ENCODE measurements at places on chromosomes 5 and 9.

GRCh38 chr9:85431339-85432102, 310.2 kb downstream of the AGTPBP1 start:
- DNase-seq: no peak

GRCh38 chr9:26904070-26904469, 11.5 kb upstream of the CAAP1 start:
- no peak for DNase-seq

- no peak for DNase-seq
These were observed 8.5 kb downstream of the GIN1 start for GRCh38 chr5:103111468-103111867.

DNA sequence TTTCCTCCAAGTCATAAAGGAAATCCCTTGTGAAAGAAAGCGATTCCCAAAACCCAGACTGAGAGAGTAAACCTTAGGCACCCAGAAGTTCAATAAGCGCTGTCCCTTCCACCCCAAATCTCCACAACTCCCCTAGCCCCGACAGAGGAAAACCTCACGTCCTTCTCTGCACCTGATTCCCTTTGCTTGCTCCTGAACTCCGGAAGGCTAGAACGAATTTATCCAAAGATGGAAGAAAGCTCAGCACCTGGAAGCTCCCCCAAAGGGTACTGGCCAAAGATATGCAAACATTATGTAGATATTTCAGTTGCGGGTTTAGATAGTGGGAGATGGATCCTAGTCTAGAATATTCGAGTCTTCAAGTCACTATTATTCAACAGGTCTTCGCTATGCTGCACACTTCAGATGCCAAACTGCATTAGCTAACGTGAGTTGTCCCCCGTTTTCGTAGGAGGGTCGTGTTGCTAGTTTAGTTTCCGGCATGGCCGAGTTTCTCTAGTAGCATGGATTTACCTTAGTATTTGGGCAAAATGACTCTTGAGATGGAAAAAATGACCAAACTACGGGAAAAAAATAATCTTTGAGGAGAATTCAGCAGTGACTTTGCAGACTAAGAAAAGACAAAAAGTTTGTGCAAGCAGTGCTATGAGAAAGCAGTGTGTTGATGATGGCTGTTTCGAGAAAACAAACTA, 27.7 kb downstream of the NR2F1 start:
- no peak for DNase-seq

- DNase-seq: no peak
These were observed 3.6 kb downstream of the CCL19 start for GRCh38 chr9:34687276-34688030.

DNA sequence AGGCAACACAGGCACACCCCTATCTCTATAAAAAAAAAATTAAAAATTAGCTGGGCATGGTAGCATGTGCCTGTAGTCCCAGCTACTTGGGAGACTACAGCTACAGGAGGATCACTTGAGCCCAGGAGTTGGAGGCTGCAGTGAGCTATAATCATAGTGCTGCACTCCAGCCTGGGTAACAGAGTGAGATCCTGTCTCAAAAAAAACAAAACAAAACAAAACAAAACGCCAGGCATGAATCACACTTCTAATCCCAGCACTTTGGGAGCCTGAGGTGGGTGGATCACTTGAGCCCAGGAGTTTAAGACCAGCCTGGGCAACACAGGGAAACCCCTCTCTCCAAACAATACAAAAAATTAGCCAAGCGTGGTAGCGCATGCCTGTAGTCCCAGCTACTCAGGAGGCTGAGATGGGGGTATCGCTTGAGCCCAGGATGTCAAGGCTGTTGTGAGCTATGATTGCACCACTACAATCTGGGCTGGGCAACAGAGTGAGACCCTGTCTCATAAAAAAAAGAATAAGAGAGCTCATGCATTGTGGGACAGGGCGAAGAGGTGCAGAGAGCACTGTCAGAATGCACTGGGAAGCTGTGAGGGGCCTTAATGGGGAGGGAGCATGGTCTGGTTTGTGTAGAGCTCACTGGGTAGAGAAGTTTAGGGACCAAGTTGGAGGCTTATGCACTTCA, 8.4 kb upstream of the SAP30L start:
- DNase-seq: no peak

GRCh38 chr5:154197801-154198491, 7.4 kb downstream of the GALNT10 start:
- DNase-seq: no peak

- DNase-seq: no peak
These were observed 48.2 kb downstream of the TNFAIP8 start for GRCh38 chr5:119404033-119404432.

GRCh38 chr9:91071184-91071990, 269.8 kb downstream of the SYK start:
- no peak for DNase-seq

Measured in dorsolateral prefrontal cortex (tissue), 122 donors.